Hepatic stellate cell (primary cell): ENCODE measurements at places on chromosomes 2 and 18.
A peak's percentile ranks its signal among the peaks of the same experiment; 100 is the strongest.

- DNase-seq, result no peak
Observed at GRCh38 chr2:230914886-230915285, 10.2 kb downstream of the GPR55 start.

DNA sequence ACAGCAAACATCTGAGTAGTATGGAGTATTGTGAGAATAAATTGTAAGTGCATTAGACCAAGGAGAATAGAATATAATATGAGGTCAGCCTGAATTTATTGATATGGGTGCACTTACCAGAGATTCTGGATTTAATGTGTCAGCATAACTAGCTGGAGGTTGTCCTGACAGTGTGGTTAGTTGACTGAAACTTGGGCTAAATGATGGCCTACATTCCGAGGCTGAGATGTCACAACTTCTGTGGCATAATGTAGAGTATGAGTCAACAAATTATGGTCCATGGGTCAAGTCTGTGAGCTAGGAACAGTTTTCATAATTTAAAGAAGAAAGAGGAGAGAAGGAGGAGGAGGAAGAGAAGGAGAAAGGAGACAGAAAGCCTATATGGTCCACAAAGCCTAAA lies 127.6 kb downstream of the QPCT start:
- peak; percentile 56 for DNase-seq

GRCh38 chr2:239934571-239935171 lies 90.5 kb downstream of the NDUFA10 start:
- DNase-seq, result no peak

DNA sequence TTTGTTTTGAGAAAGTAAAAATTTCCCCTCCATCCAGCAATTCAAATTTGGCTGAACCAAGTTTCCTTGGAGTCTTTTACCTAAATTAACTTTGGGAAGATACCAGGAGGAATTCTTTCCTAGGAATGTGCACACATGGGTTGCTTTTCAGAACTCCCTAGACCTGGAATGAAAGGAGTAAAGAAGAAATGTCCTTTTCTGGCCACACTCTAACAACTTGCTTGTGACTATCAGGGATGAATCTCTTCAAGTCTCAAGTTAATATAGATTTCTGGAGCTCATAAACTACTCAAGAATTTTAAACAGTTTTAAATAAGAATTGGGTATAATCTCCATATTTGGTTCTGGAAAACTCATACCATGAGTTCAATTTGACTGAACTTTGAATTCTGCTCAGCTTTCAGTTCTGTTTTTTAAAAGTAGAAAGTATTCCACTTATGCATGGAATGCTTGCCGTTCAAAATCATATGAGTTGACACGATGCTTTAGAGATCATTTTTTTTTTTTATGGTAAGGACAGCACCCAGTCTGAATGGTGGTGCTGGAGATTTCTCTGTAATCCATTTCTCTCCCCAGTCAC lies 7.7 kb downstream of the RASGRP3 start:
- peak; percentile 46 for DNase-seq

GRCh38 chr2:234954551-234954992 lies 2.8 kb downstream of the SH3BP4 start:
- no peak for DNase-seq

- DNase-seq, result no peak
Observed at GRCh38 chr2:207418419-207418818, 111.3 kb upstream of the CREB1 start.

DNA sequence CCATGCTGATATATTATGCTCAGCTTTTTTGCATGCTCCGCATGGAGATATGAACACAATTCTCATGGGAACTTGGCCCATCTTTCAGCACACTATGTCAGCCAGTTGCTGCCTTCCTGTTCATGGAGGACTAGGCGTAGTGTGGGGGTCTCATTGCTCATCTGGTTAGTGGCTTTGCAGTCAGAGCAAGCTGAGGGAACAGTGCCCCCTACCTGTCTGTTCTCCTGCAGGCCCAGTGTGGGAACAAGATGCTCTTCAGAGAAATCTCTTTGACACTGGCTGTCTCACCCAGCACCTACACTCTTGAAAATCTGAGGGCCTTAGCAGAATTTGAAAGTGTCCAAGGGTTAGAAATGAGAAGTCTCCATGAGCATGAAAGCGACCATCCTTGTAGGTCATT lies 47.1 kb downstream of the SPTBN1 start:
- DNase-seq, result no peak

- DNase-seq, result no peak
Observed at GRCh38 chr2:102140377-102140776, 2.2 kb upstream of the IL1R1 start.

- no peak for DNase-seq
Observed at GRCh38 chr2:11079136-11079824, 76.0 kb upstream of the SLC66A3 start.
